ENCODE measurements at places on chromosomes 7 and 10.

- DNase-seq = no peak
Measured at GRCh38 chr7:21639206-21639868, 96.5 kb downstream of the DNAH11 start.

DNA sequence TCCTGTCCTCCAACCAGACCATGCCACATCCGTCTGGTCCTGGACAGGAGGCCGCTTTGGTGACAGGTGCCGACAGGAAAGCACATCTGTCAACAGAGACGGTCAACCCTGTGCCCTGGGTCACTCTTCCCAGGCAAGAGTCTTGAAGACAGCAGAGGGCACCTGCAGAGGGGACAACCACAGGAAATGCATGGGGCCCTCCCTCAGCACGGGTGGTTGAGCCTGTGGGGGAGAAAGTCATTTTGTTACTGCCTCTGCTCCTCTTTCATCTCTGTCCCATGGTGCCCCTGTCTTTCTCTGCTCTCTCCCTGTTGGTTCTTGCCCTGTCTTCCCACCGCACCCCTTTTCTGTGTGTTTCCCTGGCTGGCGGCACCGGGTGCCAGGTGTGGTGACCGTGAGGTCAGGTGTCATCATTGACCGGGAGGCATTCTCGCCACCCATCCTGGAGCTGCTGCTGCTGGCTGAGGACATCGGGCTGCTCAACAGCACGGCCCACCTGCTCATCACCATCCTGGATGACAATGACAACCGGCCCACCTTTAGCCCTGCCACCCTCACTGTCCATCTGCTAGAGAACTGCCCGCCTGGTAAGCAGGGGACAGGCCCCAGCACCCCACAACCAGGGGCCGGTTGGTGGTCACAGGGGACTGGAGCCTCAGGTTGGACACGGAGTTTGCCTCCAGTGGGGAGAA lies 17.6 kb upstream of the VSIR start:
- DNase-seq = no peak

GRCh38 chr10:118054383-118054782 lies 7.6 kb upstream of the RAB11FIP2 start:
- no peak for DNase-seq

GRCh38 chr7:101542527-101543241 lies 86.4 kb downstream of the MYL10 start:
- peak; percentile 59 for DNase-seq

DNA sequence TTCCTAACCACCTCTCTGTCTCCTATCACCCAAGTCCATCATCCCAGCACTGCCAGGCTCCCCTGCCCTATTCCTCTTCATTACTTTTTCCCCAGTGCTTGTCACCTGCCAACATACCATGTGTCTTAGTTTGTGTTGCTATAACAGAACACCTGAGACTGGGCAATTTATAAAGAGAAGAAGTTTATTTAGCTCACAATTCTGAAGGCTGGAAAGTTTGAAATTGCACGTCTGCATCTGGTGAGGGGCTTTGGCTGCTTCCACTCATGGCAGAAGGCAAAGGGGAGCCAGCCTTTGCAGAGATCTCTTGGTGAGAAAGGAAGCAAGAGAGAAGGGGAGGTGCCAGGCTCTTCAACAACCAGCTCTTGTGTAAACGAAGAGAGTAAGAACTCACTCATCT lies 47.3 kb downstream of the DRGX start:
- no peak for DNase-seq

DNA sequence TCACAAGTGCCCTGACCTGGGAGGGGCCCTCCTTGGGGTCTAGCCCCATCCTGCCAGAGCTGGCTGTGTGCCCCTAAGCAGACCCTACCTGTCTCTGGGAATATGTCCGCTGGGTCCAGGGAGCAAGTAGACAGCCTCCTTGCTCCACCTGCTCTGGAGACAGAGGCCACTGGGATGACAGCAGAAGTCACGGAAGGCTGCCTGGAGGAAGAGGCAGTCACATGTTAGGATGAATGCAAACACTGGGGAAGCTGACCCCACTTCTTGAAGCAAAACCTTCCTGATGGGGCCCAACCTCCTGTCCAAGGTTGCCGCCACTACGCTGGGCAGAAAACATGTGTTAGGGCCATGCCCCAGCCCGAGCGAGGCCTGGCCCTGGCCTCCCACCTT lies 11.7 kb upstream of the LFNG start:
- no peak for DNase-seq

GRCh38 chr7:20519645-20520044 lies 95.8 kb upstream of the ABCB5 start:
- no peak for DNase-seq

DNA sequence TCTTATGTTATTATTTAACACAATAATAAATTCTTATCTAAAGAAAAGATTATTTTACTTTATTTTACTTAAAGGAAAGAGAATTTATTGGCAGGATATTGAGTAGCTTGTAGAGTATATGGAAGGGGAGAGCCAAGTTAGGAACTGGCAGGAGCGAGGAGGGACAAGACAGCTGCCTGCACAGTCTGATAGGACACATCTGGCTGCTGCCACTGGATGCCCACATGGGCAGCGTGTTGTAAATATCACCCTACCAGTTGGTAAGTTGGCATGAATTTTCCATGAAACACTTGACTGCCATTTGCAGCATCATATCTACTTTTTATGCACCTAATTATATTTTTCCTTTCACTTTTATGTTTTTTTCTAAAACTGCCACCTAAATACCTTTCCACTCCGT lies 19.6 kb downstream of the SRI start:
- no peak for DNase-seq

DNA sequence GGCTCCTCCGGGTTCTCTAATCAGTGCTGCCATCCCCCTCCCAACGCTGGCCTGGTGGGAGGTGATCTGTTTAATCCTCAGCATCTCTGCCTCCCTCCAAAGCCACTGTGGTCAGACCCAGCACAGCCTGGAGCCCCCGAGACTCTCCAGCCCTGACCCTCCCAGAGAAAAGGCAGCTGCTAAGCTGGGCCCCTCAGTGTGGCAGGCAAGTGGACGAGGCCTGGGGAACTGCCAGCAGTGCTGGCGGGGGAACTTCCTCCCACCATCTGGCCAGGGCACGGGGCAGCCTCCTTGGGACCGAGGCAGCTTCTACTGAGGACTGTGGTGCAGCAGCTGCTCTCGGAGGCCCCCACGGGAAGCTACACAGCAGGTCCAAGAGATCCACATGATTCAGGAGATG lies 51.1 kb downstream of the DPYSL4 start:
- no peak for DNase-seq

GRCh38 chr10:22334414-22335172 lies 10.7 kb upstream of the SPAG6 start:
- DNase-seq = no peak

DNA sequence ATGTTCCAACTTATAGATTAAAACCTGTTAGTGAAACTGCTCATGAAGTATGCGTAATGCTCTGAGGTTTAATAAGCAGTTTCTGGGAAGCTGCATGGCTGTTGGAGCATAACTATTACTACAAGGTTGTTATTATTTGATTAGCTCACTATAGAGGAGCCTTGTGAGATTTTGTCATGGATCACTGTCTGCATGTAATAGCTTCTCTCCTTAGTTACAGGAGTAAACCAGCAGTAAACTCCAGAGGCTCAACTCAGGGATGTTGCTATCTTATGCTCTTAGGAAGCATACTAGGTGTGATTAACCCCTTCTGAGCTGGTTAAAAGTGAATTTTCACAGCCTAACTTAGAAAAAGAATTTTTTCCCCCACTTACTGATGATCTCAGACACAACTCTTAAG lies 63.6 kb upstream of the IFRD1 start:
- no peak for DNase-seq

GRCh38 chr7:68065581-68065980 lies 1068.9 kb downstream of the TYW1 start:
- no peak for DNase-seq

GRCh38 chr7:91812388-91812787 lies 68.1 kb downstream of the MTERF1 start:
- no peak for DNase-seq

- no peak for DNase-seq
Measured at GRCh38 chr10:71307469-71308085, 11.5 kb upstream of the SLC29A3 start.

DNA sequence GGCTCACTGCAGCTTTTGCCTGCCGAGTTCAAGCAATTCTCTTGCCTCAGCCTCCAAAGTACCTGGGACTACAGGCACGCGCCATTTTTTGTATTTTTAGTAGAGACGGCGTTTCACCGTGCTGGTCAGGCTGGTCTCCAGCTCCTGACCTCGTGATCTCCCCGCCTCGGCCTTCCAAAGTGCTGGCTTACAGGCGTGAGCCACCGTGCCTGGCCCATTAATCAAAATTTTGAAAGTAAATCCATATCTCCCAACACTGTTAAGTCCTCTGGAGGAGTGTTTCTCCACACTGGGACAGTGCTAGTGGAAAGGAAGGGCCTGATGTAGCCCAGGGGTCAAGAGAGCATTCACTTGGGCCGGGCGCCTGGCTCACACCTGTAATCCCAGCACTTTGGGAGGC lies 644.6 kb downstream of the SH2D4B start:
- no peak for DNase-seq

DNA sequence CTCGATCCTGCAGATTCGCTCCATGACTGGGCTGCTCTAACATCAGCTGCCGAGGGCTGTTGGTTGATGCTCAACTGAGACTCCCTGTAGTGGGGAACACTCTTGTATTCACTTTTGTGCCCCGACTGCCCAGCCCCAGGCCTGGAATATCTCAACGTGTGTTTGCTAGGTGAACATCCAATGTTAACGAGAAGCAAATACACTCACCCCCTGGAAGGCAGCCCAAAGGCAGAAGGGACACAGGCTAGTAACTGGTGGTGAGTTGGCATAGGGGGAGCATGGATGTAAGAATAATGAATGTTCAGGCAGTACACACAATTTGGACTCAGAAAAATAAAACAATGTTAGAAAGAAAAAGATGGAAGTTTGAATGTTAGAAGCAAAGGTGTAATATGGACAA lies 24.0 kb upstream of the RBM33 start:
- no peak for DNase-seq

DNA sequence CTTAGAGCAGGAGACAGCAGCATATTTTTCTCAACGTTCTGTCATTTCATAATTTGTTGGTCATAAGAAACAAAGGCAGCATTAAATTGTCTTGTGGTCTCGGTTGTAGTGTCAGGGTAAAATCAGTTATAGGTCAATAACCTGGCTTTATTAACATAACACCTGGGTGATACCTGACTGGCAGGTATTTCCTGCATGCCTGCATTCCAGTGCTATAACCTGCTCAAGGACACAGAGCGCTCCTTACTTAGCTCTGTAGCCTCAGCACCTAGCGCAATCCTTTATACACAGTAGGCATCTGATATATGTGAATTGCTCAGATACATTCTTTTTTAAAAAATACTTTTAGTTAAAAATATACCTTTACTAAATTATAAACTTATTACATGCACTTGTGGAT lies 38.9 kb upstream of the PRKG1 start:
- DNase-seq = no peak

DNA sequence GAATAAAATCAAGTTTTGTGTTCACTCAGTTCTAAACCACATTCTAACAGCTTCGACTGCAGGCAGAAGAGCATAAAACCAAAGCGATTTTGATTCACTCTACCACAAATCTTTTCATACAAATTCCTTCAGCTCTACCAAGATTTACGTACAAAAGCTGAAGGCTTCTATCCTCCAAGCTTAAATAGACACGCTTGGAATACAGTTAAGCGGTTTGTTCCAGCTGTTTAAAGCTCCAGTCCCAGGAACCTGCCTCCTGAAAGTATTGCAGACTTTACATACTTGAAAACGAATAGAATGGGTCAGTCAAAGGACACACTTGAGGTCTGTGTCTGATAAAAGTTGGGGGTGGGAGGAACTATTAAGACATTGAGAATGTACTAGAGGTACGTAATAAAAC lies 102.9 kb downstream of the MPP7 start:
- no peak for DNase-seq

DNA sequence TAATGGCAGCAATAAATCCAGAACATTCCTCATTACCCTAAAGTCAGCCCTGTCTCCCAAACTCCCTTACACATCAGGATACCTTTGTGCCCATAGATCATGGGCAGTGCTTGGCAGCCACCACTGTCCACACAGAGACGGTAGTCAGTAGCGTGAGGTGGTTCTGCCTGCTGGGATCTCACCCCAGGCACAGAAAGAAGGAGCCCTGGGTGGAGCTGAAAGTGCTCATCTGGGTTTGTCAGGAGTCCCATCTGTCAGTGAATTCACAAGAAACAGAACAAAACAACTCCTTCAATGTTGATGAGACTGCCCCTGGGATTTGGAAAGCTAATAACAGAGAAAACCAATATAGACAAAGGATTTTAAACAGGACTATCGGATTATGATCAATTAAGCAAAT lies 90.2 kb upstream of the PRSS58 start:
- DNase-seq = no peak

- no peak for DNase-seq
Measured at GRCh38 chr7:82056282-82056681, 286.4 kb upstream of the HGF start.

GRCh38 chr7:90461219-90461618 lies 8.2 kb upstream of the PTTG1IP2 start:
- no peak for DNase-seq

DNA sequence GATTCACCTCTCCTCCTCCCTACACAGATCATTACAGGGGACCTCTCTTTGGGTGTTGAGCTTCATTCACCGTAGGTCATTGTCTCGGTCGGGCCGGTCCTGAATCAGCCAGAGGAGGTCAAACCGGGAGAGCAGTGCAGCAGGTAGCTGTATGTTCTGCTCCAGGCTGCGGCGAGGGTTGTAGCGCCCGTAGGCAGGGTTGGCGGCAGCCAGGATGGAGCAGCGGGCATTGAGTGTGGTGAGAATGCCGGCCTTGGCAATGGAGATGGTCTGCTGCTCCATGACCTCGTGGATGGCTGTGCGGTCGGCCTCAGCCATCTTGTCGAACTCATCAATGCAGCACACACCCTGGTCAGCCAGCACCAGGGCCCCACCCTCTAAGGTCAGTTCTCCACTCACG lies 5.5 kb downstream of the MCM7 start:
- DNase-seq = no peak

DNA sequence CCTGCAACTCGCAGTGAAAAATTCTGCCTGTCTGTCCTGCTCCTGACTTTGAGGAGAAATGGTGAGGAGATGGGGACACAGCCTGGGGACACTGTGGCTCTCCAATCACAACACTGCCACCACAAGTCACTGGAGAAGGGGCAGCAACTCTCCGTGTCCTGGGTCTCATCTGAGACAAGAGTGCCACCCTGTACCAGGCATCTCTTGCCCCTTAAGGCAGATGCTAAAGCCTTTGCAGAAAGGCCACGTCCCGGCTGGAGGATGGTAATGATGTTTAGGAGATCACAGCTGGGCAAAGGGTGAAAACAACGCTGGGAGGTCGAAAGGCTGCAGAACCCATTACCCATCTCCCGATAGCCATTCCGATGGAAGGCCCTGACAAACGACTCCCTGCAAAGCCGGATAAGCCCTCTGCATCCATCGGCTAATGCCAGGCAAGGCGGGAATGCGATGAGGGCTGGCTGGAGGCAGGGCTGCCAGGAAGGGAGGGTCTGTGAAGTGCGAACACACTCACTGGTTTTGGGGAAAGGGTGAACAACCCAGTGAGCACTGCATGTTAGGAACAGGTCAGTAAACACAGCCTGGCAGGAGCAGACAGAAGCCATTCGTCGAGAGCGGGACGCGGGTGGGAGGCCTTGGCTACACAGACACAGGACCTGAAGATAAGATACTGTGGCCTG lies 190.8 kb downstream of the ADARB2 start:
- DNase-seq = no peak

GRCh38 chr7:465710-466400 lies 53.8 kb downstream of the PDGFA start:
- DNase-seq = no peak
